ENCODE measurements at places on chromosomes 4 and X.

DNA sequence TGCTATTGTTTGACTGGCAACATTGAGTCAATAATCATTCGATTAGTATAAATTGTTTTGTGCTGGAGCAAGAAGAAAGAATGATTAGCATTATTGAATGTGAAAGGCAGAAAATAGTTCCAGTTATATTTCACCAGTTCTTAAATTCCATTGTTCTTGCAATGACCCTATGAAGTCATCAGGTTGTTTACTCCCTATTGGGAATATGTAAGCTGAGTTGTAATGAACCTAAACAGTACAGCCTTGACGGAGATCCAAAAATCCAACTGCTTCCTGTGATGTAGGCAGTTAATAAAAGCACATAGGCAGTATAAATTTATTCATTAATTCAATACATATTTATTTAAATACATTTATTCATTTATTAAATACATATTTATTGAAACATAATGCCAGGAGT, 947.5 kb downstream of the PCDH7 start:
- H3K4me3 ChIP-seq, result no peak overlapping the region
- H3K27me3 ChIP-seq, result no peaks in the 10 kb centered on the region
- no peak overlapping the region for H3K27ac ChIP-seq
- no peak for DNase-seq
- no peaks in the 10 kb centered on the region for H3K4me1 ChIP-seq

DNA sequence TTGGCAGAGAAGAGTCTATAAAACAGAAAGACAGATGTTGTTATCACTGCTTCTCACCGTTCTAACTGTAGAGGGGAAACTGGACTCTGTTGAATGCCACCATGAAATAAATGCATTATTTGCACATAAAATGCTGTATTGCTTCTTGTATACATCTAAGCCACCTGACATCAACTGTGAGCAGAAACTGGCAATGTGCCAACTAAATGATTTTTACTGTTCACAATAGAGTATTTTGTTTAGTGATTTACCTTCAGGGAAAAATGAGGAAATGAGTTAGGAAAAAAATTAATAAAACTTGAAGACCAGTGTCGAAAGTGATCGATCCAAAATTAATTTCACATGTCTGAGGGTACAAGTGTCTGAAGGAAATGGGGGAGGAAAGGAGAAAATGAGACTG, 65.9 kb upstream of the TNIP3 start:
- no peak overlapping the region for H3K4me3 ChIP-seq
- H3K27ac ChIP-seq, result no peak overlapping the region
- no peak for DNase-seq

DNA sequence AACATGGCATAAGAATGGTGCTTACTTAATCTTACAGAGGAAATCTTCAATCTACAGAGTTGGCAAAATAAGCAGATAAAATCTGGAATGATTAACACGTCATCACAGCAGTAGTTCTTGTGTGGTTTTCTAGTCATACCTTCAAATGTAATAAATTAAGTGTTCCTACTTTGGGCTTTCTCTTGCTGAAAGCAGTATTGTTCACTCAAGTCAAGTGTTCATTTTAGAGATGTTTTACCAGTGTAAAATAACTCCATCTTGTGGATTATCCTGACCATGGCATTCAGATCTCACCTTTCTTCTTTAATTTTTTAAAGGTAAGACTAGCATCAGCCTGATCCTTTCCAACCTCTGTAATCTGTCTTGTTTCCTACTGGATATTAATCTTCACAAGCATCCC, 72.9 kb downstream of the ADAMTS3 start:
- no peaks in the 10 kb centered on the region for H3K4me1 ChIP-seq
- no peaks in the 10 kb centered on the region for H3K36me3 ChIP-seq
- no peak overlapping the region for H3K27ac ChIP-seq
- no peak for DNase-seq

- H3K27ac ChIP-seq, result no peak overlapping the region
- H3K27me3 ChIP-seq, result peaks cover 3% of the 10 kb centered on the region
- no peaks in the 10 kb centered on the region for H3K36me3 ChIP-seq
Observed at GRCh38 chrX:115459883-115460880, 100.8 kb upstream of the PLS3 start.

DNA sequence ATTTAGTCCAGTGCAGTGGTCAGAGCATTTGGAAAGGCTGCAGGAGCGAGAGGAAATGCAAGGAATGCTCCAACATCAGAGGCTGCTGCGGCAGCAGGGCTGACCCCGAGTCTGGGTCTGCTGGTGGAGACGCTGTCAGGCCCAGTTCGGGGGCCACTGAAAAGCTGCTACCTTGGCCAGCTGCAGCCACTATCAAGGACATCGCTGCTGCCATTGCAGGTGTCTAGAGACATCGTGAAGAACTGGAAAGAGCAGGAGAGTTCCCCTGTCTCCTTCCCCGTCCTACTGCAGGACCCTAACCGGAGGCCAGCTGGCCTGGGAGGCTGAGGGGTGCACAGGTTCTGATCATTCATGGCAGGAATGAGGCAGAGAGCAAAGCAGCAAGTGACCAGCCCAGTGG, 29.5 kb upstream of the GPR78 start:
- H3K27me3 ChIP-seq, result peaks cover 9% of the 10 kb centered on the region
- no peak overlapping the region for H3K27ac ChIP-seq
- DNase-seq, result no peak
- no peaks in the 10 kb centered on the region for H3K36me3 ChIP-seq

GRCh38 chr4:20119141-20119540, 132.6 kb upstream of the SLIT2 start:
- no peak overlapping the region for H3K27ac ChIP-seq
- H3K36me3 ChIP-seq, result no peaks in the 10 kb centered on the region

DNA sequence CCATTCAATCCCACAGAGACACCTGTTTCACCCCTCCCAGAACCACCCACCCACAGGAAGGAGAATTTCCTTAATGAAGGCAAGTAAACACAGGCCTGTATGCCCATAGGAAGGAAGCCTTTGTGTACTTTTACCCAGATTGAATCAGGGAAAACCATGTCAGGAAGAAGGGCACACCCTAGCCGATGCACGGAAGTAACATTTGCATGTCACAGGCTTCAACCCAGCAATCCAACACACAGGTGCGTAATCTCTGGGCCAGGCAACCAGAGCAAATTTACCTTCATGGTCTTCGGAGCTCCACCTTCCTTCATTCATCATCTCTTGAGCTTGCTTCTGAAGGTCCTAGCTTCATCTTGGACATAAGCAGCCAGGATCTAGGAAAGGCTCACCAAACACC, 206.3 kb downstream of the SHROOM3 start:
- no peaks in the 10 kb centered on the region for H3K27me3 ChIP-seq
- H3K4me3 ChIP-seq, result no peak overlapping the region
- DNase-seq, result no peak
- H3K36me3 ChIP-seq, result no peaks in the 10 kb centered on the region
- peaks cover 54% of the 10 kb centered on the region for H3K4me1 ChIP-seq
- H3K27ac ChIP-seq, result no peak overlapping the region

- H3K27me3 ChIP-seq, result no peaks in the 10 kb centered on the region
- DNase-seq, result no peak
- H3K4me3 ChIP-seq, result no peak overlapping the region
Observed at GRCh38 chr4:87946766-87947165, 28.7 kb upstream of the SPP1 start.

DNA sequence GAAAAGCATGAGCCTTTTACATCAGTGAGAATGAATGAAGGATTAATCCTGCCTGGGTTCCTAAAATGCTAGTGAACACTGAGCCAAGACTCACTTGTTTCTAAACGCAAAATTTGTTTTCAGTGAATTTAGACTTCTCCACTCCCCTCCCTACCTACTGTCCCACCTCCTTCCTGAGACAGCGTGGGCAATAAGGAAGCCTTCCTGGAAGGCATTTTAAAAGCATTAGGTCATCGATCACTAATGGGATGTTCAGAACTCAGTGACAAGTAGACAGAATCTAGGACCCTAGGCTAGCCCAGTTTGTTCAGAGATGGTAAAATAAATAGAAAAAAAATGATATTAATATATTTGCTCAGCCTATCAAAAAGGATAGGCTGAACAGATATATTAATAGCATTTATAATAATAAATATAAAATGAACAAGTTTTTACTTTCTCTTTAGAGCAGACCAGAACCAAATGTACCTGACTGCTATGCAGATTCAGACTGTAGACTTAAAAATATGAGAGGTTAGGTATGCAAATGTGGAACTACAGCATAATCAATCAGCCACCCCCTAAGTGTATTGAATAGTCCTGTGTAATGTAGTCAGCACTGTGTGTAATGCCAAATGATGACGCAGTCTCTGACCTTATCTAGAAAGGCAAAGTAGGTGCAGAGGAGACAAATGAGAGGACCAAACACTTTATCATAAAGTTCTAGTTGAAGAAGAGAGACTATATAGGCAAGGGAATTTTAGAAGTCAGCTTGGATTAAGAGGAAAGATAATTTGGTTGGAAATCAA, 331.1 kb downstream of the GPAT3 start:
- H3K4me1 ChIP-seq, result peaks cover 6% of the 10 kb centered on the region
- no peaks in the 10 kb centered on the region for H3K27me3 ChIP-seq
- no peaks in the 10 kb centered on the region for H3K36me3 ChIP-seq
- H3K27ac ChIP-seq, result no peak overlapping the region
- no peak for DNase-seq

DNA sequence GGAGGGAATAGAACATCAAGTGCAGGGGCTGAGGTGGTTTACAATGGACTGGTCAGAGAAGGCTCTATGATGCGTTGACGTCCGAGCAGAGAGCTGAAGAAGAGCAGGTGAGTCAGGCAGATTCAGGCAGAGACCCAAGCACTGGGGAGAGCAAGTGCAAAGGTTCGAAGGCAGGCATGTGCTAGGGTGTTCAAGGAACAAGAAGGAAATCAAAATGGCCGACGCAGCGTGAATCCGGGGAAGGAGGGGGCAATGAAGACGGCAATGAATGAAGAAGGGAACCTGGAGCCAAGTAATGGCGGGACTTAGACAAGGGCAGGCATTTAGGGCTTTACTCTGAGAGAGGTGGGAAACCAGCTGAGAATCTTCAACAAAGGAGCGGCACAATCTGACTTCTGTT, 56.8 kb upstream of the DCTD start:
- no peak overlapping the region for H3K27ac ChIP-seq
- no peak for DNase-seq
- H3K27me3 ChIP-seq, result no peaks in the 10 kb centered on the region
- no peaks in the 10 kb centered on the region for H3K36me3 ChIP-seq

- peaks cover 28% of the 10 kb centered on the region for H3K36me3 ChIP-seq
- DNase-seq, result peak; percentile 19
- H3K27ac ChIP-seq, result no peak overlapping the region
- peaks cover 5% of the 10 kb centered on the region for H3K4me1 ChIP-seq
- H3K4me3 ChIP-seq, result no peak overlapping the region
- no peaks in the 10 kb centered on the region for H3K27me3 ChIP-seq
Observed at GRCh38 chr4:7803992-7804755, 135.5 kb downstream of the AFAP1 start.

All from keratinocyte (primary cell).